Activated CD4-positive, alpha-beta T cell treated with anti-CD3 and anti-CD28 coated beads, Interleukin-2, amount 10 ng/mL, durations not matched to agents 7 days and 5 days (primary cell): ENCODE measurements at places on chromosomes 7 and 10.

DNA sequence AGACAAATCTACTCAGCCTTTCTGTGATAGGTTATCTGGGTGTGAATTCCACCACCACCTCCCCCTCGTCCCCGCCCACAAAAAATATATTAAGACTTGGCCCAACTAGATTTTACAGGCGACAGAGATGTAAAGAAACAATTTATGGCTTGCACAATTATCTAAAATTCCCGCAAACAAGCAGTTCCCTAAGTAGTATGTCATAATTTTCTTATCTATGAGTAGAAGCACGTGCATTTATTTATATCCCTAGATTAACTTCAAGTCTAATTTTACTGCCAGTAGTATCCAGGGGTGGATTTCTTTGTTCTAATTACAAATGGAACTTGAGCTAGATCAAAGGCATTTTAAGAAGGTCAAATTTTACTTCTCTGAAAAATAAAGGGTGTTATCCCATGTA lies 1.7 kb downstream of the TSPAN12 start:
- no peak for DNase-seq

DNA sequence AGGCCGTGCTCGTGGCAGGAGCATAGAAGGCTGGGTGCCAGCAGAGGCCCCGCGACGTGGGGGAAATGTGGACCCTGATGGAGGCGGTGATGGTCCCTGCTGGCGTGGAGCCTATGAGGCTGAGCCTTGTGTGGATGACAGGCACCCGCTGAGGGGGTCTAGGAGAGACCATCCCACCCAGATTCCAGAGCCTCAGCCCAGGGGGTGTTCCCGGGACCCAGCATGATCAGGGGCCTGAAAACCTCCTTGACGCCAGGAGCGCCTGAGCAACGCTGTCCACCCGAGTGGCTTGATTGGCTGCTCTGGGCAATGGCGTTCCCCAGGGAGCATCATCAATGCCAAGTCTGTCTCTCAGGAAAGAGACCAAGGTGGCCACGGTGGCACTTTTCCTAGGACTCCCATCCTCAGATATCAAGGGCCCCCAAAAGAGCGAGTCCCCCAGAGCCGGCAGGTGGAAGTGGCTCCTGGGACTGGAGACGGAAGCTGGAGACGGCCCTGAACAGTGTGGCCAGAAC lies 61.1 kb downstream of the PWWP2B start:
- DNase-seq, result no peak

DNA sequence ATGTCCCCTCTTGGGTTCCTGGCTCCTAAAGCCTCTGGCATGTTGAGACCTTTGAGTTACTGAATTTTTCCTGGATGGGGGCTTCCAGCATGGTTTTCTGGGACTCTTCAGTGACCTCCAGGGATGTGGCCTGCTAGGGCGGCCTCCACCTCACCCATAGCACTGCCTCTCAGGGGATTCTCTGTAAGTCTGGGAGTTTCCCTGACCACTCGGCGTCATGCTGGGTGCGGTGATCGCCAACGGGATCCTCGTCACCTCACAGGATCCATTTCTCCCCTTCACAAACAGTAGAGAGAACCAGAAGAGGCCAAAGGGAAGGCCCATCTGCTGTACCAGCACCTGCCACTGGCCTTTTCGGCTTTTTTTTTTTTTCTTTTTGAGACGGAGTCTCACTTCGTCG lies 84.3 kb downstream of the NPTX2 start:
- DNase-seq, result no peak

- DNase-seq, result no peak
Measured at GRCh38 chr7:27073076-27073475, 22.7 kb downstream of the HOXA1 start.
